MCF 10A (cell line): ENCODE measurements at places on chromosomes 2 and 18. TPM values are rescaled to one million over a fixed set of nuclear protein-coding genes. Genes with fewer than 3 reads are reported as not detected.

PCGF1 gene
- 37.5 and 41.6 TPM in 2 replicates for total RNA-seq

PHOSPHO2 gene
- total RNA-seq: 5.4 and 6.0 TPM in 2 replicates

SERPINB7 gene
- total RNA-seq: 2.6 and 3.0 TPM in 2 replicates

ERBB4 gene
- not detected in 2 replicates for total RNA-seq

ATP6V1C2 gene
- 0.19 and 0.47 TPM in 2 replicates for total RNA-seq

SETBP1 gene
- 4.8 and 4.9 TPM in 2 replicates for total RNA-seq

UPP2 gene
- total RNA-seq: not detected in 2 replicates

SPOPL gene
- 15.8 and 17.7 TPM in 2 replicates for total RNA-seq

SALL3 gene
- not detected in 2 replicates for total RNA-seq

DNA sequence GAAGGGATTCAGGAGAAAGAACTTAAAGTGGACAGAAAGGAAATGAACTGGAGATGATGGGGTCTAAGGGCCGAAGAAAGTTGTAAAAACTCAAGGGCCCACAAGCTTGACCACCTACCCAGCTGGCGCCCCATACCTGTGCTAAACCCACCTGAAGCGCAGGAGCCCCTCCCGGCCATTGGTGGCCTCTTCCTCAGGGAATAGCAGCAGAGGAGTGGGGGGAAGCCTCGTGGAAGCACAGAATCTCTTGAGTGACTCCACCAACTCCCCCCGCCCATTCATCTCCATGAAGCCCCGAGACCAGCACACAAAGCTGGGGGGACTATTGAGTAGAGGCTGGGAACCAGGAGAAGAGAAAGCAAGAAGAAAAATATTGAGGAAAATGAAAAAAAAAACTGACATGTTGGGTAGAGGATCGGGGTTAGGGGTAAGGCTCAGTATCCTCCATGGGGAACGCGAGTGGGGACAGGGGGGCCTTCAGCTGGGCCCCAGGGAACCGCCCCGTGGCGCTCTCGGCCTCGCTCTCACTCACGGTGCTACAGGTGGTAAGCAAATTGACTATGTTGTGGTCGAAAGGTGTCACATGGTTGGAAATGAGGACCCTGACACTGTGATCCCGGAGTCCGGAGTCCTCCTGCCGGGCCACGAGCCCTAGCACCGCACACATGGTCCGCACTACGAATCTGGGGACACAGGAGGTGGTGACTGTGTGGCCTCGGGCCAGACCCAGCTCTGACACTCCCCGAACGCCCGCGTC lies 728 bp downstream of the AUP1 start:
- peaks cover 31% of the 10 kb centered on the region for H3K36me3 ChIP-seq
- peak overlapping the region; percentile 94 for H3K4me3 ChIP-seq
- H3K27ac ChIP-seq: peak overlapping the region; percentile 91
- DNase-seq: no peak
- H3K4me1 ChIP-seq: peaks cover 38% of the 10 kb centered on the region

DNA sequence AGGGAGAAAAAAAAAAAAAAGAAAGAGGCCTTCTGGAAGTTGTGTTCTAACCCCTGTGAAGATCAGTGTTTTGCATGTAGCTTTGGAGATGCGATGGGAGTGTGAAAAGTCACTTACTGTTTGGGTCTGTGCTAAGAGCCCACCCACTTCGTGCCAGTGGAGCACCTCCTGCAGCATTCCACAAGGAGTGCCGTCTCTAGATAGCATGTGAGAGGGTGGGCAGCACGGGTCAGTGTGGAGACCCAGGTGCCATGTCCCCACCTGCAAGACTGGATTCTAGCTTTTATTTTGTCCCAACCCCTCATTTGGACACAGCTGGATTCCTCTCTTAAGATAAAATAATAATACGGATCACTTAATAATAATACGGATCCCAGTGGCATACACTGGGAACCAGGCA lies 12.5 kb upstream of the TMEM185B start:
- H3K27ac ChIP-seq: no peak overlapping the region
- no peaks in the 10 kb centered on the region for H3K27me3 ChIP-seq
- no peak overlapping the region for H3K4me3 ChIP-seq

GRCh38 chr2:56357655-56358295 lies 174.0 kb downstream of the CCDC85A start:
- no peaks in the 10 kb centered on the region for H3K27me3 ChIP-seq
- no peaks in the 10 kb centered on the region for H3K4me1 ChIP-seq
- no peaks in the 10 kb centered on the region for H3K36me3 ChIP-seq
- no peak overlapping the region for H3K4me3 ChIP-seq

DNA sequence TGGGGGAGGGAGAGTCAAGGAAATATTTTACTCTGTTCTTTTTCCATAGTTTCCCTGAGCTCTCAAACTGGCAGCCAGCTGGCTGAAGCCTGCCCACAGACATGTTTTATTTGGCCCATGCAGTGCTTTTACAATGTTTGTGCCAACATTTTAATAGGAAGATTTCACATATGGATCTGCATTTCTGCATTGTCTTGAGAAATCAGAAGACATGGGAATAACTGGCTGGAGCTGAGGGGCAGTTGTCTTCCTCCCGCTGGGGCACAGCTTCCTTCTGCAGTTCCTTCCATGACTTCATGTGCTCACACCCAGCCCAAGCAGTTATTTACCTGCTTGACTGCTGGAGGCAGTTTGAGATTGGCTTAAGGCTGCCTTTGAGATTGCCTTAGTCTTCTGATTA lies 74.4 kb downstream of the PLCL1 start:
- no peak overlapping the region for H3K4me3 ChIP-seq
- H3K27ac ChIP-seq: peak overlapping the region; percentile 19
- no peaks in the 10 kb centered on the region for H3K36me3 ChIP-seq
- no peaks in the 10 kb centered on the region for H3K27me3 ChIP-seq
- H3K4me1 ChIP-seq: peaks cover 21% of the 10 kb centered on the region
- DNase-seq: peak; percentile 51

GRCh38 chr18:76414936-76415621 lies 80.0 kb downstream of the ZNF516 start:
- no peaks in the 10 kb centered on the region for H3K27me3 ChIP-seq
- no peak overlapping the region for H3K27ac ChIP-seq
- no peak overlapping the region for H3K4me3 ChIP-seq
- peaks cover 9% of the 10 kb centered on the region for H3K36me3 ChIP-seq

- no peaks in the 10 kb centered on the region for H3K27me3 ChIP-seq
- DNase-seq: no peak
- H3K36me3 ChIP-seq: peaks cover 26% of the 10 kb centered on the region
Observed at GRCh38 chr2:98573426-98573825, 34.9 kb downstream of the COA5 start.

- H3K4me3 ChIP-seq: no peak overlapping the region
- peaks cover 45% of the 10 kb centered on the region for H3K4me1 ChIP-seq
- no peaks in the 10 kb centered on the region for H3K27me3 ChIP-seq
- H3K27ac ChIP-seq: peak overlapping the region; percentile 36
- H3K36me3 ChIP-seq: peaks cover 4% of the 10 kb centered on the region
Observed at GRCh38 chr18:70296289-70296688, 7.4 kb downstream of the SOCS6 start.
